Left lung (tissue), 14 donors: ENCODE measurements at places on chromosomes 7 and 10.

- peak; percentile 75 for DNase-seq
Observed at GRCh38 chr7:1859266-1860035, 189.4 kb downstream of the ELFN1 start.

- no peak for DNase-seq
Observed at GRCh38 chr7:117775801-117776200, 97.4 kb downstream of the CTTNBP2 start.

DNA sequence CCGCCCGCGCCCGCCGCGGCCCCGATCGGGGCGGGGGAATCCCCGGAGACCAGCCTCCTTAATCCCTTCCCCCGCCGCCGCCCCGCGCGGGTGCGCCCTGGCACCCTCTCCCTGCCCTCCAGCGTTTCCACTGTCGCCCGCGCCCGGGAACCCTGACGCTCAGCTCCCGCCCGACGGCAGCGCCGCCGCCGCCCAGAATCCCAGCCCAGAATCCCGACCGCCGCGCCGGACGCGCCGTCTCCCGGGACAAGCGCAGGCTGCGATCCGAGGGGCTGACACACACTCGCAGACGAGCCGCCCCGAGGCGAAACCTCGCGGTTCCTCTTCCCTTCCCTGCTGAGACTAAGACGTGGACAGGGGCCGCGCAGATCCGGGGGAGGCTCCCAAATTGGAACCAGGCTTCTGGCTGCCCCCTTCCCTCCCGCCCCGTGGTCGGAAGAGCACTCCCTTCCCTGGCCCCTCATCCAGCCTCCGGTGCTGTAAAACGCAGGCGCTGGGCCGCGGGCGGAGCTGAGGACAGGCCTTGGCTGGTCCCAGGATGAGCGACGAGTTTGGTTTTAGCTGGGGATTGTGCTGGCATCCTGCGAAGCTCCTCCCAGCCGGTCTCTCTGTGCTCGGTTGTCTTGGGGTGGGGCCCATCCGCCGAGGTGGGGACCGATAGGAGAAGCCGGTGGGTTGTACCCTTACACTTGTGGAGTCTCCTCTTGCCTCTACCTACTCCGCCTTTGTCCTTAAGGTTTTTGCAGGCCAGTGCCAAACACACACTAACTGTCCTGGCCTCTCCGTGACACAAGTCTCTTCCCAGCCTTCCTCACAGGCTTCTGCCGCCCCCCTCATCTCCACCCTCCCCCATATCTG is 1.1 kb downstream of the MARVELD1 start:
- peak; percentile 90 for DNase-seq

DNA sequence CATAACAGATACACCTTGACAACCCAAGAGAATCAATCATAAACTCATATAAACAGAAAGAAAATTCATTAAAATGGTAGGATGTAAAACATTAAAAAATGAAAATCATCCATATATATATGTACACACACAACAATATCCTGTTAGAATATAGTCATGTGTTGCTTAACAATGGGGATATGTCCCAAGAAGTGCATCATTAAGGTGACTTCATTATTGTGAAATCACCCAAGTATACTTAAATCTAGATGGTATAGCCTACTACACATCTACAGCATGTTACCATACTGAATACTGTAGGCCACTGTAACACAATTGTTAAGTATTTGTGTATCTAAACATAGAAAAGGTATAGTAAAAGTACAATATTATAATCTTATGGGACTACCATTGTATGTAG is 115.8 kb upstream of the TMEM168 start:
- DNase-seq = no peak

GRCh38 chr7:128410451-128410753 is 620 bp upstream of the IMPDH1 start:
- DNase-seq = no peak

DNA sequence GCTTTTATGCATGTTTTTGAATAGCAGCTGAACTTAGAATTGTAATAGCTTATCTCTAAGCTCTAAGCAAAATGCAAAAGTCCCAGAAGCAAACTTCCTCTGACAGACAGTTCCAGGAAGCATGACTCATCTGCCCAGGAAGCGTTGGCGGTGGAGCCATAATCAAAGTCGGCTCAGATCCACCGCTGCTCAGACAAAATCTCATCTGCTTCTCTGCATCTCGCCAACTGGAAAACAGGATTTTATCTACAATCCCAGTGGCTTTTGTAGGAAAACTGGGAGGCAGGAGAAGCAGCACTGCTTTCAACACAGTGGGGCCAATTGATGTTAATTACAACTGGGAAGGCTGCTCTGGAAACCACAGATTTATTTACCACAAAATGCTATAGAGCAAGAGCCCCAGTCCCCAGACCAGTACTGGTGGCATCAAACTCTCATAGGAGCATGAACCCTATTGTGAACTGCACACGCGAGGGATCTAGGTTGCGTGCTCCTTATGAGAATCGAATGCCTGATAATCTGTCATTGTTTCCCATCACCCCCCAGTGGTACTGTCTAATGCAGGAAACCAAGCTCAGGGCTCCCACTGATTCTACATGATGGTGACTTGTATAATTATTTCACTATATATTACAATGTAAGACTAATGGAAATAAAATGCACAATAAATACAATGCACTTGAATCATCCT is 99.9 kb downstream of the CUBN start:
- DNase-seq = peak; percentile 67

DNA sequence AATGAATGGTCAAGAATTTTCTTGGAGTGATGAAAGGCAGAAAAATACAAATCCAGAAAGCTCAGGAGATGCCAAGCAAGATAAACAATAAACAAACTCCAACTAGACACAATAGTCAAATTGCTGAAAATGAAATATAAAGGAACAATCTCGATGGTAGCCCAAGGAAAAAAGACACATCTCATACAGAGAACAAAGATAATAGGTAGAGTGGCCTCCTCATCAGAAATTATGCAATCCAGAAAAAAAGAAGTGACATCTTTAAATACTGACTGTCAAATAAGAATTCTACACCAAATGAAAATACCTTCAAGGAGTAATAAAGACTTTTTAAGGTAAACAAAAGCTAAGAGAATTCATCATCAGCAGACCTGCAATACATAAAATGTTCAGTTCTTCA is 150.4 kb downstream of the ANK3 start:
- no peak for DNase-seq

GRCh38 chr10:86964847-86965190 is 3.5 kb upstream of the ADIRF start:
- DNase-seq = no peak

DNA sequence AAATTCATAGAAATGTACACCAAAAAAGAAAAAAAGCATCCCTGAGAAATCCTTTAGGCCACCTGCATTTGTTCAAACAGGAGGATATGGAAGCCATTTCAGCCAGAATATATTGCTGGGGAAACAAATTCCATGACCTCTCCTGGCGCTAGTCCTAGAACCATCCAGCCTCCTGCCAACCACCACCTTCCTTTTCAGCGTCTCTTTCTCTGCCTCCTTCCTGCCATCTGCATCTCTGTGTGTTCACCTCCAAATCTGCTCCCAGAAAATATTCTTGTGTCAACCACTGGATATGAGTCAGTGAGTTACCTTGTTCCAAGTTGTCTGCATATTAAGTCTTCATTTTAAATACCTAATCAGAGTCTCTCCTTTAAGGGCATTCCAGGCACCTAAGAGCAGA is 50.6 kb upstream of the NPY start:
- DNase-seq = no peak

DNA sequence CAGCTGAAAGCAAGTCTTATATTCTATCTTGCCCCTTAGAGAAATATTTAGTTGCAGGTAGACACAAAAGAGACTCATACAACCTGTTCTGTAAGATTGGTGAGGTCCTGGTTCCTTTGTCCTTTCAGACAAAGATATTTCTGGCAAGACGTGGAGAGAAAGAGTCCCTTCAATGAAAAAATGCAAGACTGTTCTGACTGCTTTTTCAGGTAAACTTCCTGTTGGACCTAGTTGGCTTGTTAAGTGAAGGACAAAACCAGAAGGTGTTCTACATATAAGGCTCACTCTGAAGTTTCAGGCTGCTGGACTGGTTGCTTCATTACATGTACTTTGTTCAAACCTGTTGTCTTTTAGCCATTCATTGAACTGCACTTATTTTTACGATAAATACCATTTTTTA is 119.0 kb upstream of the PTPRZ1 start:
- DNase-seq = no peak

- no peak for DNase-seq
Observed at GRCh38 chr10:84783386-84783785, 455.0 kb downstream of the CCSER2 start.
